Tibial artery (tissue), 4 donors: ENCODE measurements at places on chromosomes 5 and 9.
A peak's percentile ranks its signal among the peaks of the same experiment; 100 is the strongest.

DNA sequence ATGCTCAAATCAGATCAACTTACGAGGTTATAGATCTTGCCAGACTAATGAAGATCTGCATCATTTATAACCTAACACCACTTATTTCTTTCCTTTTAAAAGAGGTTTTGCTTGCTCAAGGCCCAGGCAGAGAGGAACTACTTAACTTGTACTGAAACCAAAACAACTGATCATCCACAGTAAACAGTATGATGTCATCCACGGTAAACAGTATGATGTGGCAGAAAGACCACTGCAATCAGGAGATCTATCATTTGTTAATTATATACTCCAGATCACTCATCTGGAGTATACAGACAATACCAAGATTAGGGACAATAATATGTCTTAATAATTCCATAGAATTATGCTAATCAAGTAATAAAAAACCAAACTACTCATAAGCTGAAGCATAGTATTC lies 116.8 kb downstream of the ADAMTS6 start:
- no peak for DNase-seq

DNA sequence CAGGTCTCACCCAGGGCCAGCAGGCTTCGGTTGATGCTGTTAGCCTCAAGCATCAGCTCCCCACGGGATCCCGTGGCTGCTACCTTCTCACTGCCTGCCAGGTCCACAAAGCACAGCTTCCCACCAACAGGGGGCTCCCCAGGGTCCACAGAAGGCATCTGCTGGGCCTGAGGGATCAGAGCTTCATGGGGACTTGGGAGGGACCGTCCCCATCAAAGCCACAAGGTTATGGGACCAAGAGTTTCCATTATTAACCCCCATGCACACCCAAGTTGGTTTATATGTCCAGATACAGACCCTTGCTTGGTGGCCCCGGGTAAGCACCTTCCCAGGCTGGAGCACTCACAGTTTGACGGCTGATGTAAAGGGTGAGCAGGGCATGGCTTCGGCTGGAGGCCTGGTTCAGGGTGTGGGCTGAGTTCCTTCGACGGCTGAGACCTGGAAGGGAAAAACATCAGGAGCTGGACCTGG lies 3.0 kb downstream of the KIF12 start:
- no peak for DNase-seq

GRCh38 chr9:20508242-20508641 lies 114.1 kb downstream of the MLLT3 start:
- no peak for DNase-seq

DNA sequence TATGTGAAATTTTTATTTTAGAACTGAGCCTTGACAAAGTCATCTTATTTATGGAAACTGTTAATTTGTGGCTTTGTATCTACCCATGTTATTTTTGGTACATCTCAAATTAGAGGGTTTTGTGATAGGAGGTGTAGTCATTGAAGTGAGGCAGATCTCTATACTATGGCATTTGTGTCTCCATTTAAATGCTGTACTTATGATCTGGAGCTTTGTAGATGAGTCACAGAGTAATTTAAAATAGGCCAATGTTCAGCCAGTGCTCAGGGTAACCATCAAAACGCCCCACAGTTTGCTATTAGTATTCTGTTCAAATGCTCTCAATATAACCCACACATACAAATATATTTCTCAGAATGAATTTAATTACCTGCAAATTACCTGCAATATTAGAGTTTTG lies 351.5 kb upstream of the KLF9 start:
- no peak for DNase-seq

- DNase-seq = no peak
Measured at GRCh38 chr5:124260921-124261515, 485.4 kb downstream of the ZNF608 start.

- DNase-seq = peak; percentile 83
Measured at GRCh38 chr9:76255781-76256455, 138.3 kb downstream of the RFK start.

DNA sequence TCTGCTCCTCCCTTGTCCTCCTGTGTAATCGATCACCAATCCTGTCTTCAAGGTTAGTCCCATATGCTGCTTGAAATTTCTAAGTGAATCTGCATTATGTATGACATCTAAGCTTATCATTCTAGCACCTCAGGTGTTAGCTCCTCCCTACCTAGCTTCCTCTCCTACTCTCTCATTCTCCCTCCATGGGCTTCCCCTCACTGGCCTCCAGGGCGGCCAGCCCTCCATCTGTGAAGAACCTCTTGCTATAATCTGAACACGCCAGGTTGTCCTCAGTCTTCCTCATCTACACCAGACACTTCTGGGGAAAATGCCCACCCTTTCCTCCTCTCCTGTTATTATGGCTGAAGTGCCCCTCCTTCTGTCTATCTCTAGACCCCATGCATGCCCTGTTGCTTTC lies 599.3 kb upstream of the KLF4 start:
- DNase-seq = no peak

DNA sequence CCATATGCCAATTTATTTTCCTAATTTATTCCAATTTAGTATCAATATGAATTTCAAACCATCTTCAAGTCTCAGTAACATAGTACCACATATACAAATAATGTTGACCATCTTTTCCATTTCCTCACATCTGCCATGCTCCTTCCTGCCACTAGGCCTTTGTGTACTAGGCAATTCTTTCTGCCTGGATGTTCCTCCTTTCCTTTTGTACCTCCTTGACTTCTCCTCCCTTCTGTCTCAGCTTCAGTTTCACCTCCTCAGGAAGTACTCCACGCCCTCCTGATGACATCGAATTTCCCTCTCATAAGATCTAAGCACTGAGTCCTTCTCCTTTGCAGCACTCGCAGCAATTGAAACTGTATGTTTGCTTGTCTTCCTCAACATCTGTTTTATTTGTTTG lies 53.9 kb downstream of the MEF2C start:
- DNase-seq = no peak

DNA sequence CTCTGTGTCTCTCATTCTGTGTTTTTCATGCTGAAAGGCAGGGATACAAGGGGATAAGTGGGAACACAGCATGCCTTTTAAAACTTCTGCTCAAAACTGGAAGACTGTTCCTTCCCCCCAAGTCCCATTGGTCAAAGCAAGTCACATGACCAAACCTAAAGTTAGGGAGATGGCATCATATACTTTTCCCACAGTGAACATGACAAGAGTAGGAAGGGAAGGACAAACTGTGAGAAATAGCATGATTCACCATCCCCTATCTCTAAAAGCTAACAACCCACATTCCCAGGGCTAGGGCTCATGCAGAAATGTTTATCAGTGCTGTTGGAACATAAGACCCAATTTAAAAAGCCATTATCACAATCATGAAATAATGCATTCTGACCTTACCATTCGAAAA lies 24.2 kb upstream of the SHISAL2B start:
- DNase-seq = no peak

- DNase-seq = no peak
Measured at GRCh38 chr9:133978899-133979272, 13.2 kb downstream of the VAV2 start.

DNA sequence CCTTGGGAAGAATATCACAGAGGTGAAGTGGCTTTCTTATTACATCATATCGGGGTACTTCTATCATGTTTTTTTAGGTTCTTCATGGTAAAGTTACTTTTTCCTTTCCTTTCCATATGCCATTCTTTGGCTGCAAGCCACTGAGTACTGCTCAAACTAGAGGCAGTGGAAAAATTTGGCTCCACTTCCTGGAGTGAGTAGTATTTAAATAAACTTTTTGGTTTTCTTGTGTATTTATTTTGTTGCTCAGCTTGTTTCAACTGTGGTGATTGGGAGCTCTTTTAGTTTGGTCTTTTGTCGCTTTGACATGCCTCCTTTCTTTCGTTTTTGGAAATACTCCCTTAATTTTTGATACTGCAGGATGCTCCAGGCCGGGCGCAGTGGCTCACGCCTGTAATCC lies 69.8 kb downstream of the WDR70 start:
- DNase-seq = no peak

DNA sequence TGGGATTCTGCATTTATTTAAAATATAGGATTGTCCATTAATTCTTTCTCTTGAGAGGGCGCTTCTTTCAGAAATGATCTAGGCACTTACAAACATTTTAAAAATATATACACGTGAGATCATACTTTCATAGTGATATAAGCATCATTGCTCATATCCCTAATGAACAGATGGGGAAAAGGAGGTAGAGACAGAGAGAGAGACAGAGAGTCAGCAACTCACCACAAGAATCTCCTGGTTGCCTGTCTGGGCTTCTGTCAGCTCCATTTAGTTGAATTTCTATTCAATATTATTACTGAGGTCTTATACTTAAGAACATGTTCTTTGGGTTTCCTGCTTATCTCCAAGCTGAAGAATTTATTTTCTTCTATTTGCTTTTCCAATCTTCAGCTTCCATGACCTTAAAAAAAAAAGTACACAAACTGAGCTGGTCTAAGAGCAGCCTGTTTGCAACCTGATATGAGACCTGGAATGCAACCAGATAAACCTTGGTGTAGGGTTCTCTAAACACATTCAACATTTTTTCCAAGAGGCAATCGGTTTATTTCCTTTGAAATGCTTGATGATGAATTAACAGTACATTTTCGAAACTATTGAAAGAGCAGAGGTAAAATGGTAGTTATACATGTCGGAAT lies 51.6 kb upstream of the LIFR start:
- DNase-seq = no peak

DNA sequence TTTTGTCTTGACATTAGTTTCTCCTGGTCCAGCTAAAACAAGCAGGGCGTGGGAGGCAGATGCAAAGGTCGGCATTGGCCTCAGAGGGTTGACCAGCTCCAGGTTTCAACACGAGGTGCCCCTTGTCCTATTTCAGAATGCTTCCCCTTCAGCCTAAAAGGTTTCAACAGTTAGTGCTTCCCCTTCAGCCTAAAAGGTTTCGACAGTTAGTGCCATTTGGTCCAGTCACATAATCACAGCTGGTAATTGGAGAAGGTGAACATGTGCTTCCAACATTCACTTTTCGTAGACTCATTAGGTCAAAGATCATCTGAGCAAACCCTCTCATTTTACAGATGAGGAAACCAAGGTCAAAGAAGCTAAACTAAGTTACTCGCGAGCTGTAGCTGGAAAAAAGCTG lies 270.3 kb upstream of the MAP3K1 start:
- no peak for DNase-seq

GRCh38 chr9:120723565-120723964 lies 9.3 kb upstream of the MEGF9 start:
- DNase-seq = peak; percentile 79

DNA sequence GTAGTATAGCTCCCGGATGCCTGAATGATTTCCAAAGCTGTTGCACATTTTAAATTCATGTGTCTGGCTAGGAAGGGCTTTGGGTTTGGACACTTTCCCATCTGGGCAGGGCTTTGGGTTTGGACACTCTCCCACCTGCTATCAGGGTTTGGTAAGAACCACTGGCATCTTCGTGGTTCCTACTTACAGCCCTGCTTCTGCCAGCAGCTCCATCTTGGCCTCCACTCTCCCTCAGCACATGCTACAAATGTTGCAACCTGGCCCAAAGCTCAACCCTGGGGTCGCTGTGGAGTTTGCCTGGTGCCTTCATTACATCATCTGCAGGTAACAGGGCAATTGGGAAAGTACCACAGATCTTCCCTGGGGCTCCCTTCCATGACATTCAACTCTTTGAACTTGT lies 3.5 kb downstream of the TMCO6 start:
- DNase-seq = peak; percentile 46

GRCh38 chr5:106415541-106415940 lies 1255.2 kb downstream of the EFNA5 start:
- no peak for DNase-seq

GRCh38 chr9:132424857-132425674 lies 15.1 kb downstream of the CFAP77 start:
- DNase-seq = no peak

- DNase-seq = no peak
Measured at GRCh38 chr5:33854733-33855151, 37.0 kb downstream of the ADAMTS12 start.

GRCh38 chr5:144815131-144815530 lies 644.5 kb downstream of the KCTD16 start:
- no peak for DNase-seq

- no peak for DNase-seq
Measured at GRCh38 chr5:125214080-125214479, 467.6 kb upstream of the ZNF608 start.

DNA sequence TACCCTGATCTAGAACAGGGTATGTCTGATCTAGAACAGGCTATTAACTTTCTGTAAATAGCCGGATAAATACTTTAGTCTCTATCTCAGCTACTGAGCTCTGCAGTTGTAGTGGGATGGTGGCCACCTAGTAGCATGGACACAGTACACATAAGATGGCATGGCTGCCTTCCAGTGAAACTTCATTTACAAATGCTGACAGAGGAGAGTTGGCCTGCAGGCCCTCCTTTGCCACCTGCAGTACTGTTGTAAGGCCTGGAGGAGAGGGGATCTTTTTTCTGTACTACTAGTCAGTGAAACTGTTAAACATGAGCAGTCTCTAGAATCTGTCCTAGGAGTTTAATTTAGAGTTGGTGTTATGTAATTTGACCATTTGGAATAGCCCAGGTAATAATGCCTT lies 86.0 kb downstream of the TRIO start:
- DNase-seq = no peak

DNA sequence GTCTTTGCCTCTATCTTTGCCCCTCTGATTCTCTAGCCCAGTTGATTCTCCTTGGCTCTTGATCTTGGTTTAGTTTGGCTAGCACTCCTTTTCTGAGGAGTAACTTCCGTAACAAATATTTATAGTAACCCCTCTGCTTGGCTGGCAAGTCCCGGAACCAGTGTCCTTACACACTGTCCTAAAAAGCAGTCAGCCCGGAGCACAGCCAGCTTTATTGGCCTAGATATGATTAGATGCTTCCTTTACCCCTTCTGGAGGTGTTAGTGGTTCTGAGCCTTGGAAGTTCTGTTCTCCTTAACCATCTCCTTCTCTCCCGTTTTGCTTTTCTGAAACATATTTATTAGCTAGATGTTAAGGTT lies 17.0 kb upstream of the MSMP start:
- peak; percentile 70 for DNase-seq

- no peak for DNase-seq
Measured at GRCh38 chr5:115477581-115477980, 67.0 kb downstream of the FEM1C start.

DNA sequence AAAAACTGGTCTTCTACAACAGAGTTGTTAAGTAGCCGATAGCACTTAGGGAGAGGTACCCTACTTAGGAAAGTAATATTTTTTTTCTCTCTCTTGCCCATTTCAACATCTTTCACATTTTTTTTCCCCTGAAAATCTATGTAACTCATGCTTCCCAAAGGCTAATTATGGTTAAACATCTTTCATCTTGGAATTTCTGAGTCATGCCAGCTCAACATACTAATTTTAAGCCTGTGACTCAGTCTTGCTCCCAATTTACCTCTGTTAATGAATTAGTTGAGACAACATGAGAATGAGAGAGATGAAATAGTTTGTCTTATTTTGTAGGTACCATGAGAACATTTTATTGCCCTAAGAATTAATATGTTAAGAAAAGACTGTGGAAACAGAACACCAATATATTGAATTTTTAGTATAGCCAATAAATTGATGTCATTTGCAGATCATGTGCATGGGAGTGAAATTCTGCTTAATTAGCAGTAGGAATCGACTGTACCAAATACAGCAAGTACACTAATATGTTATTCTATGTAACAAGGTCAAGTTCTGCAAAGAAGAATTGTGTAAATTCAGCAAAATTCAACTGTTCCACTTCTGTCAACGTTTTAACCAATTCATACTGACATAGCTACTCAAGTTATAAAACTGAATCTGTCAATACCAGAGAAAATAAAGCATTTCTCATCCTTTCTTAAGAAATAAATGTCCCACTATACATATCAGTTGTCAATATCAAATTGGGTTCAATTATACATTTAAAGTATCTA lies 550.0 kb downstream of the PTPRD start:
- DNase-seq = no peak

GRCh38 chr5:37247036-37247435 lies 2.1 kb downstream of the CPLANE1 start:
- no peak for DNase-seq

- no peak for DNase-seq
Measured at GRCh38 chr5:538801-539468, 14.7 kb upstream of the SLC9A3 start.
